ENCODE measurements at places on chromosomes 13 and 19.

GRCh38 chr13:70747262-70747661, 639.0 kb upstream of the KLHL1 start:
- DNase-seq: no peak

- peak; percentile 45 for DNase-seq
These were observed 463.5 kb downstream of the GPC6 start for GRCh38 chr13:93690139-93690538.

GRCh38 chr19:900302-901111, 7.2 kb downstream of the RNU6-9 start:
- DNase-seq: no peak

- no peak for DNase-seq
These were observed 139.8 kb downstream of the SLITRK5 start for GRCh38 chr13:87810920-87811344.

- DNase-seq: no peak
These were observed 27.1 kb upstream of the IGFL1 start for GRCh38 chr19:46202426-46202825.

DNA sequence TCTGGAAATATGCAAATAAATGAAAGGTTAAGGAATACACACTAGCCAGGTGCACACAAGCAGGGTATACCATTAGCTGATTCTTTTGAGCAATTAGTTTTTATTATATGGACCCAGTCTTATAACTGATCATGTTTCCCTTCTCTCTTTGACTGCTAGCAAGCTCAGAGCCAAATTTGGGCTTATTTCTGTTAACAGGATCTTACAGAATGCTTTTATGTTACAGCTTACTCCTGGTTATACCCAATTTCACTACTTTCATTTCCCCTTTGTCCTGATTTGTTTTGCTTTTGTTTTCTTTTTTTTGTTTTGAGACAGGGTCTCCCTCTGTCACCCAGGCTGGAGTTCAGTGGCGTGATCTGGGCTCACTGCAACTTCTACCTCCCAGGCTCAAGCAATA, 12.9 kb upstream of the TPT1 start:
- no peak for DNase-seq

DNA sequence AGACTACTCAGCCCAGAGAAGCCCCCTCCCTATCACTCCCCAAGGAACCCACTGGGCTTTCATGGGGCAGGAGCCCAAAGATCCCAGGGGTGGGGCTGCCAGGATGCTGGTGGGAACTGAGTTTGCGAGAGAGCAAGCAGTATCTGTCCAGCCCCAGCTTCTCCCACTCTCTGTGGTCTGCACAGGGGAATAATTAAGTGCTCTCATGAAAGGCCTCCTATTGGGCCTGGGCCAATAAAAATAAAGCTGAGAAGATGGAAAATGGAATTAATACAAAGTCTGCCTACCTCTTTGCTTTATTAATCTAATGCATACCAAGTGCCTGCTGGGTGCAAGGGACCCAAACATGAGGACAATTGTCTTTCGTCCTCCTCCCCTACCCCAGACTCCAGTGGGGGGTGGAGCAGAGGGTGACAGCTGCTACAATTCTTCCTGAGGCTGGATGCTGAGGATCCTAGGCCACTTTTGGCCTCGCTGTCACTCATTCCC, 5.4 kb downstream of the DDX39A start:
- peak; percentile 63 for DNase-seq

DNA sequence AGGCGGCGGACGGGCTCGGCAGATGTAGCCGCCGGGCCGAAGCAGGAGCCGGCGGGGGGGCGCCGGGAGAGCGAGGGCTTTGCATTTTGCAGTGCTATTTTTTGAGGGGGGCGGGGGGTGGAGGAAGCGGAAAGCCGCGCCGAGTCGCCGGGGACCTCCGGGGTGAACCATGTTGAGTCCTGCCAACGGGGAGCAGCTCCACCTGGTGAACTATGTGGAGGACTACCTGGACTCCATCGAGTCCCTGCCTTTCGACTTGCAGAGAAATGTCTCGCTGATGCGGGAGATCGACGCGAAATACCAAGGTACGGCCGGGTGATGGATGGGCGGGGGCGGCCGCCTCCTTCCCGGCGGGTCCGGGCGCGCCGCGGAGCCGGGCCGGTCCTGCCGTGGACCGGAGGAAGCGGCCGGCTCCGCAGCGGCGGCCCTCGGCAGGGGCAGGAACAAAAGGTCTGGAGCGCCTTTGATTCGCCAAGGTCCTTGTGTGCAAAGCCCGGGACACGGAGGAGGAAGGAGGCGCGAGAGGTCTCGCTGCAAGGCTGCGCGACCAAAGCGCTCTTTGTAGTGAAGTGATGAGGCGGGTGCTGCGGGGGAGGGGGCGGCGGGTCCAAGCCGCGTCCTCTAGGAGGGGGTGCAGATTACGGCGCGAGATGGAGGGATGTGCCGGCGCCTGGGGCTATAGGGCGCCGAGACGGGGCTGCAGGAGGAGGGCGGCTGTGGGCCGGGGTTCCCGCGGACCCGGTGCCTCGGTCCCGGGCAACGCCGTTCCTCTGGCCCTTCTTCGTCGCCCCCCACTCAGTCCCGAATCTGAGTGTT, 689 bp downstream of the ING1 start:
- DNase-seq: no peak

GRCh38 chr13:79392882-79393563, 13.0 kb downstream of the RBM26 start:
- DNase-seq: no peak

DNA sequence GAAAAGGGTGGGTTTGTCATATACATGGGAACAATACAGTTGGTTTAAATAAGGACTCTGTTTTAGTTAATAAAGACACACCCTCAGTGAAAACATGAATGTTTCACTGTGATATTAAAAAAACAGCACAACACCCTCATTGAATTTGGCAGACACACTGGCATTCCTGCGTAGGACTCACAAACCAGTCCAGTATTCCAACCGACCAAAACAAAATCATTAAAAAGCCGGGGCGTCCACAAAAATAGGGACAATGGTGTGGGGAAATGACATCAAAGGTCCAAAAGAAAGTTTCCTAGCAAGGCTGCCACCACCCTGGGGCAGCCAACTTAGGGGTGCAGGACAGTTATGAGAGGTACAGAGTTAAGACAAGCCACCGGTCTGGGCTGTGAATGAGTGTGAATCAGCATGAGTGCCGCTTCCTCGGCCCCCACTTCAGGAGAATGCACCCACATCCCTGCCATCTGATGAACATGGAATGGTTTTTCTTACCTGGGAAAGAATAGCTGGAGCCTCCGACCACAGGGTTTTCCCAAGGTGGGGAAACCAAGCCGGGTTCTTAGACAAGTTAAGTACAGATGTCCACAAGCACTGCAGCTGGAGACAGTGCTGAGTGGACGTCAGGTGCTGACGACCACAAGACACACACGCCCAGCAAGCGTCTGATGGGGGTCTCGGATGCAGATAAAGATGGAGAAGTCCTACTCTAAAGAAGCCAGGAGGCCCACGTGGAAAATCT, 73.3 kb downstream of the KLF2 start:
- no peak for DNase-seq

GRCh38 chr13:36875431-36875830, 44.6 kb downstream of the SMAD9 start:
- DNase-seq: no peak

GRCh38 chr19:15396436-15396835, 16.8 kb upstream of the AKAP8 start:
- no peak for DNase-seq

DNA sequence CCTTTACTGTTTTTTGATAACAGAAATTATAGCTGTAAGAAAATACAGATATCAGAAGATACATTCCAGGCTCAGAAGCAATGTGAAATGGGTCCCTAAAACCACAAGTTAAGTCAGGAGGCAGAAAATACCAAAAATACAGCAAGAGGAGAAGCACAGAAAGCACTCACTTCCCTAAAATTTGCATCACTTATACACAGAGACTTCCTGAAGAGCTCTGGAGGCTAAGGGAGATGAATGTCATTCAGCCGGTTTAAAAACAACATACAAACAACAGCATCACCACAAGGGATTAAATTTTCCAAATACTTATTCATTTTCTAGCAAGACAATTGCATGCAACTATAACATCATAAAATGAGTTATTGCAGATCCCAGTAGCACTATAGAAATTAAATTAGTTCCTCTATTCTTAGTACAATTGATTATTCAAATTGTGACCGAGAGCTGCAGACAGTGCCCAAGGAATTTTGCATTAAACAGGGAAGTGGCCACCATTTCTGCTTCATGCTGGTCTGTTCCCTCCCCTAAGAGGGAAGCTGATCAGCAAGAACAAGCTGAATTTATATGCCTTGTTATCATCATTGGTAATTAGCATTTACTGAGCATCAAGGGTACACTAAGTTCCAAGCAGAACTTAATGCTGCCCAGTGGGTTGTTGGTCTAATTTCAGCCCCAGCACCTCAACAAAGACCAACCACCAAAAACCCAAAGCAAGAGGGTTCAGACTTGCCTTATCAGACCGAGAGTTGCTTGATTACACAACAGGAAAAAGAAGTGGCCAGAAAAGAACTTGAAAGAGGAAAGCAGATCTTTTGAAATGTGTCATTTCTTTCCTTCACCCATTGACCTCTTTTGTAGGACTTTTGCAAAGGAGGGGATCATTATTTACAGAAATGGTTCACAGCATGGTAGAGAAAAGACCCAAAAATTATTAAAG, 140.7 kb downstream of the KCTD12 start:
- DNase-seq: no peak

- DNase-seq: no peak
These were observed 56.7 kb downstream of the STARD13 start for GRCh38 chr13:33228648-33229445.

- DNase-seq: no peak
These were observed 171.9 kb downstream of the TBC1D4 start for GRCh38 chr13:75309981-75310580.

GRCh38 chr19:50599427-50599826, 31.2 kb upstream of the LRRC4B start:
- no peak for DNase-seq

GRCh38 chr13:33639626-33640080, 178.3 kb upstream of the RFC3 start:
- DNase-seq: no peak

DNA sequence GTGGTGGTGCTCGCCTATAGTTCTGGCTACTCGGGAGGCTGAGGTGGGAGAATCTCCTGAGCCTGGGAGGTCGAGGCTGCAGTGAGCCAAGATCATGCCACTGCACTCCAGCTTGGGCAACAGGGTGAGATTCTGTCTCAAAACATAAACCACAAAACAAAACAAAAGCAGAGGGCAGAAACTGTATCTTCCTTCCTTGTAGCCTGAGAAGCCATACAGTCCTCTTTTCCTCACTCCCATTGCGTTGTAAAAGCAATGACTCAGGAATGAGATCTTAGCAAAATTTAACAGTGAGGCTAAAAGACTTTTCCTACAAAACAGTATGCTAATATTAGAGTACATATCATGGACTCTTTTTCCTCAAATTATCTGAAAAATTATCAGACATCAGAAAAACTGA, 130.9 kb downstream of the SHISA2 start:
- no peak for DNase-seq
